Activated CD4-positive, alpha-beta T cell treated with anti-CD3 and anti-CD28 coated beads, Interleukin-2, Interleukin-6, amounts not matched to agents 100 ng/mL and 50 ng/mL, durations not matched to agents 16 hours and 8 hours (primary cell): ENCODE measurements at places on chromosomes 2 and 18.

GRCh38 chr2:25347846-25348245 is 6.1 kb upstream of the DNMT3A start:
- no peak for DNase-seq

DNA sequence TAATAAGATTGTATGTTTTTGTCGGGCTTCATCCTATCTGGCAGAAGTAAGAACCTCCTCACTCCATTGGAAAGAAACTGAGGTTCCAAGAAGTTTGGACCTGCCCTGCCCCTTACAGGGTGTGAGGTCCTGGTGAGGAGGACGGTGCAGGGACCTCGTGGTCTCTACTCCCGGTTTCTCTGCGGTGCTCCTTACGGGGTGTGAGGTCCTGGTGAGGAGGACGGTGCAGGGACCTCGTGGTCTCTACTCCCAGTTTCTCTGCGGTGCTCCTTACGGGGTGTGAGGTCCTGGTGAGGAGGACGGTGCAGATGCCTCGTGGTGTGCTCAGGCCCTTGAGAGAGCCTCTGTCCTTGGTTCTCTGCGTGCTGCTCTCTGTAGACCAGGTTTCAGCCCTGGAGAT is 5.2 kb downstream of the CTDP1 start:
- DNase-seq, result no peak

GRCh38 chr2:195318440-195319111 is 338.4 kb upstream of the SLC39A10 start:
- peak; percentile 58 for DNase-seq

DNA sequence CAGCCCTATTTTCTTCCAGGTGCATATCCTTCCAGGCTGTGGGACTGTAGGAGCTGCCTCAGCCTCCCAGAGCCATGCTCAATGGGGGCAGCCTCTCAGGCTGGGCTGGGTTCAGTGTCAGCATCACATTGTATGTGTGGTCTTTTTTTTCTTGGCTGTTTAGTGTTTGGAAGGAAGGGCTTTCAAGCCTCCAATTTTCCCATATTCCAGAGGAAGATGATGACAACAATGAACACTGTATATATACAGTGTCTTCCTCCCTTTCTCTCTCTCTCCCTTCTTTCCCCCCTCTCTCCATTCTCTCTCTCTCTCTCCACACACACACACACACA is 326.4 kb downstream of the DYSF start:
- DNase-seq, result no peak

- no peak for DNase-seq
Observed at GRCh38 chr2:216328347-216328746, 43.9 kb downstream of the MARCHF4 start.

GRCh38 chr2:63698786-63699548 is 110.2 kb downstream of the MDH1 start:
- DNase-seq, result peak; percentile 33

DNA sequence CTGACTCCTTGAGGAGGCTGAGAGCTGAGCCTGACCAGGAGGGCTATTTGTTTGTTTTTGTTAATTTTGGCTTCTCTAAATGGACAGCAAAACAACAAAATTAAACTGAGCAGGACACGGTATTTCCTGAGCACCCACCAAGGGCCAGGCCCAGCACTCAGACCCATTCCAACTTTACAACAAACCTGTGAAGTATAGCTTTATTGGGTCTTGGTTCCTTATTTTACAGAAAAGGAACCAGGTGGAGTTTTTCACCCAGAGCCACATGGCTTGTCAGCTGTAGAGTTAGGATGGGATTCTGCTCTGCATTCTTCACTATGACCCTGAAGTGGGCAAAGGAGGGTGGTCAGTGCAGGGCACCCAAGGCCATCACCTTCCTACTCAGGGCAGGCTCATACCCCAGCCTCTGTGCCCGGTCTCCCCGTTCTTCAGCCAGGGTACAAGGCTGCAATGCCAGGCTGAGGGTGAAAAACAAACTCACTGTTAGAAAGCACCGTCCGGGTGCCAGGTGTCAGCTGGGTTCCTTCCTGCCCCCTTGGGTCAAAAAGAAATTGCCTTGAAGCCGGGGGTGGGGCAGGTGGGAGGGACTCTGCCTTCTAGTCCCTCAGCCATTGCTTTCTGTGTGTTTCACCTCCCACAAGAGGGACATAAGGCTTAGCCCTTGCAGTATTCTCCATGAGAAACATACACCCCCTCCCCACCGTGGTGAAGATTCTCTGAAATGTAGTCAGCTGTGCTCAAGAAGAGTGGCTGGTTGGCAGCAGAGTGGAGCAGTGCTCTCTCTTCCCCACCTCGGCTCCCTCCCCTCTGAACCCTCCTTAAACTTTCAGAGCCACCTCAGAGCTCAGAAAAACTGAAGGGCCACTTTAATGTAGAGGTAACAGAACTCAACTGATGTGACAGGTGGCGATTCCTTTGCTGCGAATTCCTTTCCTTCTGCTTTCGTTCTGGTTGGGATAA is 2.2 kb downstream of the PSD4 start:
- DNase-seq, result peak; percentile 61

- no peak for DNase-seq
Observed at GRCh38 chr18:35835833-35836232, 136.6 kb upstream of the RMP24 start.

GRCh38 chr2:144370937-144371584 is 148.9 kb downstream of the ZEB2 start:
- DNase-seq, result no peak

DNA sequence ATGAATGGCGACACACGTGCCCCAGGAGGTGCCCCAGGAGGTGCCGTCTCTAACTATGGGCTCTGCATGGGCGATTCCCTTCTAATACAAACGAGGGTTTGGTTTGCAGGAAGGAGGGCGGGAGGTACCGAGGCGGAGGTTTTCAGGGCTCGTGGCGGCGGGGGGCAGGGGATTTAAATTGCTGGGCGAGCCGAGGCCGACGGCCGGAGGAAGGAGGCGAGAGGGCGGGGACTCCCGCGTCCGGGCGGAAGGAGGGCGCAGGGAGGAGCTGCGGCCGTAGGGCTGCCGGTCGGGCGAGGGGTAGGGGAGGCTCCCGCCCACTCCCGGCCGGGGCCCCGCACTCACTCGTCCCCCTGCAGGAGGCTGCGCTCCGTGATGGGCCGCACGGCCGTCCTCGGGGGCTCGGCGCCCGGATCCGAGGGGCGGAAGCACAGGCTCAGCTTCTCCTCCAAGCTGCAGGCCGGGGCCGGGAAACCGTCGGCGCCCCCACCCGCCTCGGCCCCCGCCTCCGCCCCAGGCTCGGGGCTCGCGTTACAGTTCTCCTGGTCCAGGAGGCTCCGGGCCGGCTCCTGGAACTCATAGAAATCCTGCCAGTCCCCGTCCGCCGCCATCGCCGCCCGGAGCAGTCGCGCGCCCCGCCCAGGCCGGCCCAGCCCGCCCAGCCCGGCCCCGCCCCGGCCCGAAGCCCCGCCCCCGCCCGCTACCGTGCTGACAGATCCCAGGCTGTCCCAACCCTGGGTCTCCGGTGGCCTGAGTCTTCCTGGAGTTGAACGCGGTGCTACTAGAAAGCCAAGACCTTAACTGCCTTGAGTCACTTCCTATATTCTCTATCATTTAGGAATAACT is at the start of gene FEZ2:
FEZ2 (minus strand) TSS at position 637 of the 846 bp plus-strand sequence; CDS start at position 611, 26 bp downstream.
- DNase-seq, result peak; percentile 85

DNA sequence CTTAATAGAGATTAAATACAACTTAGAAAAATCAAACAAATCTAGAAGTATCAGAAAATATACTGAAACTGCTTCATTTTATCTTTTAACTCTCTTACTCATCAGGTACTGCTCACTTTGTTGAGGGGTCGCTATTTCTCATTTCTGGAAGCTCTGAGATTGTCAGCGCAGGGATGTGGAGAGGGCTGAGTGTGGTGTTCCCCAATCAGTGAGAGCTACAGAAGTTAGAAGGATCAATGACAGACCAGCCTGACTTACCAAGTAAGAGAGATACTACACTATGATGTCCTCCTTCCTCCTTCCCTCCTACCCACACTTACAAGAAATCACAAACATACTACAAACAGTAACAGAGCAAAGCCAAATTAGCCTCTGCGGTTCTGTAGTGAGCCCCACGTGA is 8.1 kb downstream of the GCFC2 start:
- no peak for DNase-seq

DNA sequence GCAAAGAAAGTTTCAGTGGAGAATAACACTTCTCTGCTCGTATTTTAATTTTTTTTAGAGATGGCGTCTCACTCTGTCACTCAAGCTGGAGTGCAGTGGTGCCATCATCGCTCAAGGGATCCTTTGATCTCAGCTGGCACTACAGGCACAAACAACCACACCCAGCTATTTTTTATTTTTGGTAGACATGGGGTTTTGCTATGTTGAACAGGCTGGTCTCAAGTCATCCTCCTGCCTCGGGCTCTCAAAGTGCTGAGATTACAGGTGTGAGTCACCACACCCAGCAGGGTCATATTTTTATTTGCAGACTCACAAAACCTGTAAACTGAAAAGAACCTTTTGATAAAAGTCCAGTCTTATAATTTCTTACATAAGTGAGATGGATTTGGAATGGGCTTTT is 2.6 kb downstream of the TRAK2 start:
- peak; percentile 46 for DNase-seq

DNA sequence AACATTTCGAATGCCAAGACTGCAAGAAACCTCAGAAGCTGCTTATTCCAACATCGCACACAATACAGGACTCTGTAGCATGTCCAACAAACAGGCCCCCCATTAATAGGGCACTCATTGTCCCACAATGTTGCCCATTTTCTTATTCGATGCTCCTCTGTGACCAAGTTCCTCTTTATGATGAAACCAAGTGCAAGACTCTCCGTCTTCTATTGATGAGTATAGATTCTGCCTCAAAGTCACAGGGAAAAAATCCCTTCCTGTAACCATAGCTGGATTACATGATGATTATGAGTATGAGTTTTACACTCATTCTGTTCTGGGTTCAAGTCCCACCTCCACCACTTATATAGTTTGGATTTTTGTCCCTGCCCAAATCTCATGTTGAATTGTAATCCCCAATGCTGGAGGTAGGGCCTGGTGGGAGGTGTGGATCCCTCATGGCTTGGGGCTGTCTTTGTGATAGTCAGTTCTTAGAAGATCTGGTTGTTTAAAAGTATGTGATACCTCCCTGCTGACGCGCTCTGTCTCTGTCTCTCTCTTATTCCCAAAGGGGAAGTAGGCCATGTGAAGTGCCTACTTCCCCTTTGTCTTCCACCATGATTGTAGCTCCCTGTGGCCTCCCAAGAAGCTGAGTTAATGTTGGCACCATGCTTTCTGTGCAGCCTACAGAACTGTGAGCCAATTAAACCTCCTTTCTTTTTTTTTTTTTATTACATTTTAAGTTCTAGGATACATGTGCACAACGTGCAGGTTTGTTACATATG is 148.7 kb downstream of the OSR1 start:
- no peak for DNase-seq

GRCh38 chr2:20600756-20601325 is 50.1 kb downstream of the HS1BP3 start:
- no peak for DNase-seq

DNA sequence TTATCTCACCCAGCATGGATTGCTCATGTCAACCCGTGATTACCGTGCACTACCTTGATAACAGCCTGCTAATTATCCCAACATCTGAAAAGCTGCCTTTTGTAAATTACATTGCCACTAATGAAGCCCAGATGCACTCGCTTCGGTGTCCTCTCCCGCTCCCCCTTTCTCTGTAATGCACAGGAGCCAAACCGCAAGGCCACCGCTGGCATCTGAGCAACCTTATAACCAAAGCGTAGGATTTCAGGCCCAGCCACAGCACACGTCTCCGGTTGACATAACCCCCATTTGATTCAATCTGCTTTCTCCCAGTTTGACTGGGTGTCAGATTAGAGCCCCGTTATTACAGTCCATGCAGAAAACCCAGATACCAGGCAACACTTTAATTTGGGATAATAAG is 341.2 kb downstream of the ALK start:
- no peak for DNase-seq

DNA sequence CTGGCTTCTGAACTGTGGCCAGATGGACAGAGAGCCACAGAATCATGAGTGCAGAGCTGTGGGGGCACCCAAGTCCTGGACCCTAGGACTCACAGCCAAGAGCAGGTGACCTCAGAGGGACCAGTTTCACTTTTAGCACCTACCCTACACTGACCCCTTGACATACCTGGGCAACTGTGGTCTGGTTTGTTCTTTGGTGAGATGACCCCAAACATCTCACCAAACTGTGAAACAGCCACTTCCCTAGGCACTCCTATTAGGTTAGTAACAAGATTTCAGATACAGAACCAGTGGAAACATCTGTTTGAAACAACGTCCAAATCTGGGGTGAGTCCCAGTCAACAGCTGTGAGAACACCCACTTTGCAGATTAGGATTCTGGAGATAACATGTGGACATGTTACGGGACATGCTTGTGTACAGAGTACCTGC is 1.9 kb upstream of the ZFP36L2 start:
- no peak for DNase-seq

DNA sequence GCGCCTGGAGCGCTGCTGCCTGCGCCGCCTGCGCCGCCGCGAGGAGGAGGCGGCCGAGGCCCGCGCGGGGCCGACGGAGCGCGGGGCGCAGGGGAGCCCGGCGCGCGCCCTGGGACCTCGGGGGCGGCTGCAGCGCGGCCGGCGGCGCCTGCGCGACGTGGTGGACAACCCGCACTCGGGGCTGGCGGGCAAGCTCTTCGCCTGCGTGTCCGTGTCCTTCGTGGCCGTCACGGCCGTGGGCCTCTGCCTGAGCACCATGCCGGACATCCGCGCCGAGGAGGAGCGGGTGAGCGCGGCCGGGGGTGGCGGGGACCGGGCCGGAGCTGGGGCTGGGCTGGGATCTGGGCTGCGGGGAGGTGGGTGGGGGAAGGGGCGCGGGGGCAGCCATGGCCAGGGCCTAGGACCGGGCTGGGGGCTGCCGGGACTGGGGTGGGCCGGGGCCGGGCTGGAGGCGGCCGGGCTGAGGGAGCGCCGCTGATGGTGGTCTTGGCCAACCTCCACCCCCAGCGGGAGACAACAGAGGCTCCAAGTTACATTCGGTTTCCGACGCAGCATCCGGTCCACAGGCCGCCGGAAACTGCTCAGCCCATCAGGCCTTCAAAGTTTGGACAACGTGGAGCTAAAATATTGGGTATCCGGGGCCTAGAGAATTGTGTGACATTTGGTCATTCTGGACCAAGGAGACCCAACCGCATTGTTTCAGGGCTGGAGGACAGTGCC is 66.4 kb downstream of the KCNG2 start:
- DNase-seq, result no peak

- DNase-seq, result no peak
Observed at GRCh38 chr2:55932843-55933242, 9.3 kb upstream of the EFEMP1 start.

- no peak for DNase-seq
Observed at GRCh38 chr18:41144441-41144840, 810.6 kb upstream of the PIK3C3 start.

GRCh38 chr2:216404010-216404618 is 8.2 kb upstream of the SMARCAL1 start:
- peak; percentile 61 for DNase-seq

DNA sequence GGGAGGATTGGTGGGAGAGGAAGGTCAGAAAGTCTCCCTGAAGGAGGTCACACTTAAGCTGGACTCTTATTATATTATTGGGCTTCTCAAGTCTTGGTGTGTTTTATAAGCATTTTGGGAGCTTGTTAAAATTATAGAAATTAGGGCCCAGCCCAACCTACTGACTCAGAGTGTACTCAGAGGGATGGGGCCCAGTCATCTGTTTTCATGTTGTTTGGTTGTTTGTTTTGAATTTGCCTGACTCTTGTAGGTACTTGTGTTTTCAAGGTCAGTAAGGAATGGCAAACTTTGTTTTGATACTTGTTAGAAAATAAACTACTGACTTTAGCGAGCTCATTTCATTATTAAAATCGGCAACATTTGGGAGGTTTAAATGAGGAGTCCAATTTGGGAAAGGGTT is 152.0 kb downstream of the INSIG2 start:
- DNase-seq, result no peak

- DNase-seq, result no peak
Observed at GRCh38 chr2:13021470-13021957, 304.8 kb downstream of the TRIB2 start.
